ENCODE measurements at places on chromosomes 2 and 18.
A peak's percentile ranks its signal among the peaks of the same experiment; 100 is the strongest.

DNA sequence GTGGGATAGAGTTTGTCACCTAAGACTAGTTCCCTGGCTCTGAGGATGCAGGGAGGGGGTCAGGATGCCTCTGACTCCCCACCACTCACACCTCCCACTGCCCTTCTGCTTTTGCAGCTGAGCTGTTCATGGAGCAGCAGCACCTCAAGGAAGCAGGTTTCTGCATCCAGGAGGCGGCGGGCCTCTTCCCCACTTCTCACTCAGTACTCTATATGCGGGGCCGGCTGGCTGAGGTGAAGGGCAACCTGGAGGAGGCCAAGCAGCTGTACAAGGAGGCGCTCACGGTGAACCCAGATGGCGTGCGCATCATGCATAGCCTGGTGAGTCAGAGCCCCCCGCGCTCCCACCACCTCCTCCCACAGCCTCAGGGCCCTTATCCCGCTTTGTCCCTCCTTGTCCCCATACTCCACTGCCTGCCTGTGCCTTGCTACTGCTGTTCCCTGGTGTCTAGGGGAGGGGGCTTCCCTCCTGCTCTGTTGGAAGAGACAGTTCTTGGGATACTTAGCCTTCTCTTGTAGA lies 94.4 kb downstream of the STPG4 start:
- no peak for DNase-seq
- no peak overlapping the region for H3K27ac ChIP-seq
- peaks cover 38% of the 10 kb centered on the region for H3K4me1 ChIP-seq
- no peaks in the 10 kb centered on the region for H3K36me3 ChIP-seq

DNA sequence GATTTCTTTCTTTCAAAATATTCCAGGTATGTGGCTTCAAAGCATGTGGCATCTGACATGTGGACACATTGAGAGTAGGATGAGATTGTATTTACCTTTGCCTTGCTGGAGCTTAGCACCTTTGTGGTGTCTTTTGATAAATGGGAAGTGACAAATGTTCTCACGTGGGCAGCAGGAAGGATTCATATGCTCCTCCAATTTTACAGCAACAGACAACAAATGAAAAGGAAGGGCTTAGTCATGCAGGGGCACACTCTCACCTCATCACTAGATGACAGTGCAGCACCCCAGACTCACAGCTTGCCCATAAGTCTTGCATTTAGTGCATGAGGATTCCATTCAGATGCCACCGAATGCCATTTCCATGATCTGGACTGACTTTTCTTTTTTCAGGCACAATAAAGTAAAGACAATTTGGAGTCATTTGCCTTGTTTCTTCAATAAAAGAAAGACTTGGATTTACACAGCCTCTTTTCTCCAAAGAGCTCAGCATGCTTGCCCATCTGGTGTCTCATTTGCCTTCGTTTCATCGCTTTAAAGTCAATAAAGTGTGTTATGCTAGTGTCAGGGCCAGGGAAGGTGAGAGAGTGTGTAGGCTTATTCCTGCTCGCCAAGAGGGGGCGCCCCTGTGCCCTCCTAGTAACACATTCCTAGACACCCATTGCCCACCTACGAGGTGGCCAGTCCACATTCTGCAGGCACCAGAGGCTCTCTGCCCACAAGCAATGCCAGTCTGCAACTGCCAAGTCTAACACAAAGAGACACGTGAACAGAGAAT lies 39.6 kb upstream of the DAPL1 start:
- H3K27ac ChIP-seq: no peak overlapping the region
- no peaks in the 10 kb centered on the region for H3K36me3 ChIP-seq
- no peaks in the 10 kb centered on the region for H3K4me1 ChIP-seq
- no peaks in the 10 kb centered on the region for H3K27me3 ChIP-seq

GRCh38 chr2:237869343-237870102 lies 10.1 kb downstream of the RAMP1 start:
- H3K27ac ChIP-seq: no peak overlapping the region
- H3K36me3 ChIP-seq: no peaks in the 10 kb centered on the region
- no peak overlapping the region for H3K4me3 ChIP-seq
- peaks cover 61% of the 10 kb centered on the region for H3K4me1 ChIP-seq

DNA sequence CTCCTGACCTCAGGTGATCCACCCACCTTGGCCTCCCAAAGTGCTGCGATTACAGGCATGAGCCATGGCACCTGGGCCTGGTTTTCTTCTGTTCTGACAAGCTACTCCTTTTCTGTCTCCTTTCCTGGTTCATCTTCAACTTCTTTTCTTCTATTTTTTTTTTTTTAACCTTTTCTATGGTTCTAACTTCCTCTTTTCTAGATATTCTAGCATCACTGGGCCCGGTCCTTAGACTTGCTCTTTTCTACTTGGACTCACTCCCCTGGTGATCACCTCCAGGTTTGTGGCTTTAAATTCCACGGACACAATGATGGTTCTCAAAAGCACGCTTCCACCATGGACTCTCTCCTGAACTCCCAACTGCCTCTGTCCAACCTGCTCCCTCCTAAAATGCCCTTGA lies 2.0 kb downstream of the EIF2AK2 start:
- H3K4me3 ChIP-seq: no peak overlapping the region
- no peaks in the 10 kb centered on the region for H3K27me3 ChIP-seq
- DNase-seq: no peak
- H3K4me1 ChIP-seq: peaks cover 10% of the 10 kb centered on the region
- H3K27ac ChIP-seq: no peak overlapping the region

DNA sequence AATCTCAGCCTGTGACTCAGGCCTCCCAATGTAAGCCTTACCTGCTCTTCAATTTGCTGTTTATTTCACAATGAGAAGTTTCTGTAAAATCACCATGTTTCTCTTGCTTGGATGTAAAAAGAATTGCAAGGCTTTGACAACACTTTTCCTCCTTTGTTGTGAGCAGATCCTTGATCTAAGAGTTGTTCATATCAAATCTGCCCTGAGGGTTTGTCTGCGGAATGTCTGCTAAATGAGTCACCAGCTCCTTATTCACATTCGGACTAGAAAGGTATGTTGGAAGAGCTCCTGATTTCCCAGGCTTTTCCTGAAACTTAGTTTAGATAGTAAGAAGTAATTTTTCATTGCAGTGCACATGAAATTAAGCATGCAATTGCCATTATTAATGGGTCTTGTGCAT lies 268.2 kb upstream of the TCF4 start:
- no peaks in the 10 kb centered on the region for H3K27me3 ChIP-seq
- no peak for DNase-seq
- no peak overlapping the region for H3K4me3 ChIP-seq
- H3K27ac ChIP-seq: no peak overlapping the region
- H3K36me3 ChIP-seq: no peaks in the 10 kb centered on the region

- H3K27ac ChIP-seq: no peak overlapping the region
- no peaks in the 10 kb centered on the region for H3K4me1 ChIP-seq
- H3K27me3 ChIP-seq: no peaks in the 10 kb centered on the region
- H3K36me3 ChIP-seq: peaks cover 50% of the 10 kb centered on the region
- H3K4me3 ChIP-seq: no peak overlapping the region
Observed at GRCh38 chr2:170950221-170950761, 21.2 kb downstream of the GORASP2 start.

- DNase-seq: no peak
- no peak overlapping the region for H3K27ac ChIP-seq
- no peaks in the 10 kb centered on the region for H3K4me1 ChIP-seq
- H3K4me3 ChIP-seq: no peak overlapping the region
- H3K36me3 ChIP-seq: no peaks in the 10 kb centered on the region
Observed at GRCh38 chr2:157749684-157750083, 121.0 kb upstream of the ACVR1C start.

GRCh38 chr18:78799382-78800089 lies 180.1 kb upstream of the SALL3 start:
- H3K4me1 ChIP-seq: no peaks in the 10 kb centered on the region
- H3K27me3 ChIP-seq: peaks cover 6% of the 10 kb centered on the region
- H3K4me3 ChIP-seq: no peak overlapping the region

GRCh38 chr2:52342458-52342857 lies 1310.5 kb upstream of the NRXN1 start:
- no peak overlapping the region for H3K4me3 ChIP-seq
- H3K27me3 ChIP-seq: no peaks in the 10 kb centered on the region
- H3K4me1 ChIP-seq: no peaks in the 10 kb centered on the region
- H3K27ac ChIP-seq: no peak overlapping the region

GRCh38 chr18:44568342-44568741 lies 112.3 kb upstream of the SETBP1 start:
- no peak overlapping the region for H3K27ac ChIP-seq
- no peak overlapping the region for H3K4me3 ChIP-seq
- no peaks in the 10 kb centered on the region for H3K27me3 ChIP-seq
- no peaks in the 10 kb centered on the region for H3K4me1 ChIP-seq

GRCh38 chr2:11770531-11771188 lies 24.2 kb downstream of the LPIN1 start:
- no peaks in the 10 kb centered on the region for H3K27me3 ChIP-seq
- H3K4me3 ChIP-seq: no peak overlapping the region
- no peak for DNase-seq
- peaks cover 11% of the 10 kb centered on the region for H3K36me3 ChIP-seq
- no peak overlapping the region for H3K27ac ChIP-seq

DNA sequence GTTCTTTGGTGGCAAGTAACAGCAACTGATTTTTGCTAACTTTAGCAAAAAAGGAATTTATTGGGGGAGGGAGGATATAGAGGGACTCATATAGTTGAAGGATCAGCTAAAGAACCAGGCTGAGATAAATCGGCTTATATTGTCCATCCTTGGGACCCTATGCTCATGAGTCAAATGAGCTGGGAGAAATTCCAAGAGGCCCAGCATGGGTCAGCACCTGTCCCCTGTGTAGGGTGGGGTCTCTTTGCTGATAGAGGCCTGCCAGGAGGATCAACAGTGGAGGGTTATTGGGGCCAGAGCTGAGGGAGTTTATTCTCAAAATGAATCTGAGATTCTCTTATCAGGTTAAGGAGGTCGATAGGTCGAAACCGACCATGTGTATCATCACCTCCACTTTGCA lies 97.2 kb downstream of the VAPA start:
- no peak for DNase-seq
- H3K4me1 ChIP-seq: peaks cover 3% of the 10 kb centered on the region
- no peak overlapping the region for H3K27ac ChIP-seq
- 0 out of 2 replicates have a peak, but pooled peaks cover 3% of the 10 kb centered on the region for H3K27me3 ChIP-seq
- H3K4me3 ChIP-seq: no peak overlapping the region
- no peaks in the 10 kb centered on the region for H3K36me3 ChIP-seq

DNA sequence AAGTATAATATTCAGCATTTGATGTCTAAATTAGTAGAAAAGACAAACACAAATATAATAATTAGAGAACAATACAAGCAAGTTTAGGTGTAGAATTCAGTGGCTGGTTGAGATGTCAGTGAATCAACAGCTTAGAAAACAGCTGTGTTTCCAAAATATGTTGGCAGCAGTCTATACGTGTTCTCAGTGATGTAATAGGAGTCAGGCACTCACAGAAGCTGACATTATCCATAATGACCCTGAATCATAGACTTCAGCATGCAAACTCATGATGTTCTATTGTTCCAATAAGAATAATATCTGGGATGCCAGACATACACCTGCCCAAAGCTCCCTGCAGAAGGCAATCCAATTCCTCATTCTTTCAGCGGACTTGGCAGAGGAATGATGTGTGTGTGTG lies 164.7 kb downstream of the SLC8A1 start:
- H3K4me3 ChIP-seq: no peak overlapping the region
- H3K4me1 ChIP-seq: no peaks in the 10 kb centered on the region
- no peak for DNase-seq
- H3K27me3 ChIP-seq: peaks cover 41% of the 10 kb centered on the region
- H3K36me3 ChIP-seq: no peaks in the 10 kb centered on the region

- H3K27ac ChIP-seq: no peak overlapping the region
- H3K4me3 ChIP-seq: no peak overlapping the region
- no peaks in the 10 kb centered on the region for H3K36me3 ChIP-seq
Observed at GRCh38 chr2:175251425-175252041, 70.0 kb upstream of the ATP5MC3 start.

DNA sequence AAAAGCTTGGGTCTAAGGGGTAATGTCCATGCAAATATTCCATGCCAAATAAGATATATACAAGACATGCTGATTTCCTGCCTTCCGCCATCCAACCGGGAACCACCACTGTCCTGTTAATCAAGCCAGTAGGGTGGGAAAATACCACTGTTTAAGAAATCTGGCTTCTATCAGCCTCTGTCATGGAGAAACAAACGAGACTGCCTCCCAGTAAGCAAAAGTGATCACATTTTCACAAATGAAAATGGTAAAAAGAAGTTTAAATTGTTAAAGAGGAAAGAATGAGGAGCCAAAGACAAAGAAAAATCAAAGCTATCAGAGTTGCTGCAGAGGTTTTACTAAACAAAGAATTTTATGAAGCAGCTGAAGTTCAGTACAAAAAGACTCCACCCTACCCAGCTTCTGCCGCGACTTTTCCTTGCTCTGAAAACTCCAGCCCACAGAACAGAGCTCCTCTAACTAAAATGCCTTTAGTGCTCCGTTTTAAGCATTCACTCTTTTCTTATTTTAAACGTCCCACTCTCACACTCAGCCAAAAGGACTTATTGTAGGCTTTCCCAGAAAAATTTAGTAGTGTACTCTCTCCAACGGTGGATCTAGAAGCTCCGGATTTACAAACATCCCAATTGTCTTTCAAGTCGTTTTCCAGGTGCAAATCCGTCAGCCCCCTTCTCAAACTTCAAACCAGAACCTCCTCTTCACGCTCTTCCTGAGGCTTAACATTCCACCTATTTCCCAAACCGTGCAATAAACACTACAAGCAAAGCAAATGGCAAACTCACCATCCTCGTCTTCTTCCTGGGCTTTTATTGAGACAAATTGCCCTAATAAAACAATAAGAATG lies 613 bp downstream of the COL5A2 start:
- H3K4me3 ChIP-seq: no peak overlapping the region
- DNase-seq: no peak
- H3K36me3 ChIP-seq: no peaks in the 10 kb centered on the region
- H3K27me3 ChIP-seq: no peaks in the 10 kb centered on the region

- H3K4me3 ChIP-seq: no peak overlapping the region
- H3K27me3 ChIP-seq: no peaks in the 10 kb centered on the region
- peaks cover 17% of the 10 kb centered on the region for H3K4me1 ChIP-seq
- no peak overlapping the region for H3K27ac ChIP-seq
Observed at GRCh38 chr2:12502759-12503158, 214.0 kb upstream of the TRIB2 start.

GRCh38 chr2:26982102-26982742 lies 11.8 kb downstream of the MAPRE3 start:
- no peak overlapping the region for H3K4me3 ChIP-seq
- no peaks in the 10 kb centered on the region for H3K36me3 ChIP-seq
- no peaks in the 10 kb centered on the region for H3K27me3 ChIP-seq
- DNase-seq: peak; percentile 36

- H3K27me3 ChIP-seq: no peaks in the 10 kb centered on the region
- H3K36me3 ChIP-seq: no peaks in the 10 kb centered on the region
- DNase-seq: no peak
Observed at GRCh38 chr2:141929331-141930252, 201.2 kb downstream of the LRP1B start.

DNA sequence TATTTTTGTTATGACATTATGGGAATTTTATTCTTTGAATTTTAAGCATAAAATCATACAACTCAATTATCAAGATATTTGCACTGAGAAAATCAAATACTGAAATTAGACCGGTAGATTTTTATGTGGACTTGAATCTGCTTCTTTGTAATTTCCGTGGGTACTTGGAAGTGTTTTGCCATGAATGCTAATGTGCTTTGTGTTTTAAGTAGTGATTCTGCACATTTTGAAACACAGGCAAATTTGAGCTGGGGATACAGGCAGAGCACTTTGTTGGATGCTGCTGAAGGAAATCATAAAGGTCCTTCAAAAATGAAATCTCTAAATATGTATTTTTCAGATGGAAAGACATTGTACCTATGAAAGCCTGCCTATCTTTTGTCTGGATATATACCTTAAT lies 446.3 kb upstream of the POU3F3 start:
- H3K27me3 ChIP-seq: no peaks in the 10 kb centered on the region
- no peak overlapping the region for H3K4me3 ChIP-seq
- DNase-seq: no peak
- no peaks in the 10 kb centered on the region for H3K4me1 ChIP-seq
- H3K27ac ChIP-seq: no peak overlapping the region

- no peaks in the 10 kb centered on the region for H3K4me1 ChIP-seq
- no peak overlapping the region for H3K4me3 ChIP-seq
- no peak for DNase-seq
- no peaks in the 10 kb centered on the region for H3K36me3 ChIP-seq
Observed at GRCh38 chr2:222998459-222998858, 53.5 kb upstream of the KCNE4 start.
